ENCODE measurements at places on chromosomes 5 and 9.

DNA sequence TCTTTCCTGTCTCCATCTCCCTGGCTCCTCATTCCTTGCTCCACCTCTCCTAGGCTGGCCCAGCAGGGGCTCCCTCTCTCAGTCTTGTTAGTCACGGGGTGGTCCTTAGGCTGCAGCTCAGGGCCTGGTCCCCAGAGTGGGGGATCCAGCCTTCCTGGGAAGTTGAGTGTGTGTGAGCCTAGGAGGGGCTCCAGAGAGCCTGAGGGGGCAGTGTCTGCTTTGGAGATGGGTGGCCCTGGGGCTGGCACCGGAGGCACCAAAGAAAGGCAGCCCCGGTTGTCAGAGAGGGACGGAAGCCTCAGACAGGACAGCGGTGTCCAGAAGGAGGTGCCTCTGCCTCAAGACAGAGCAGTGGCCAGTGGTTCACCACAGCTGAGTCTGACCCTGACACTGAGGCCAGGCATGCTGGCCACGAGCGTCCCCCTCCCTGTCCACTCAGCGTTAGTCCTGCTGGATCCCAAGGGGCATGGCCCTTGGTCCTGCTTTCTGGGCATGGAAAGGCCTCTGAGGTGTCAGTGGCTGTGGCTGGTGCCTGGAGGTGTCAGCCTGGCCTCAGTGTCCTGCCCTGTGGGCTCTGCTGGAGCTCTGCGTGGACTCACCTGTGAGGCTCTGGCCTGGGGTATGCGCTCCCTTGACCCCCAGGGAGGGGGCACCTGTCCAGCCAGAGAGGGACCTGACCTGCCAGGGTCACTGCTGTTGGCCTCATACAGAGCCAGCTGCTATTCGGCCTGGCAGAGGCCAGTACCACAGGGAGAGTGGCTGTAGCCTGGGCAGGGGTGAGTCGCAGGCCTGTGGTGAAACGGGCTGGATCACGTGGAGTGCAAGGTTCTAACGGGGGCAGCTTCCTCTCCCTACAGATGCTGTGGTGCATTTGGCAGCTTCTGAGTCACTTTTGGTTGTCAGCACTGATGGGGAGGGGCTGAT lies 130.6 kb downstream of the CACNA1B start:
- DNase-seq: no peak

DNA sequence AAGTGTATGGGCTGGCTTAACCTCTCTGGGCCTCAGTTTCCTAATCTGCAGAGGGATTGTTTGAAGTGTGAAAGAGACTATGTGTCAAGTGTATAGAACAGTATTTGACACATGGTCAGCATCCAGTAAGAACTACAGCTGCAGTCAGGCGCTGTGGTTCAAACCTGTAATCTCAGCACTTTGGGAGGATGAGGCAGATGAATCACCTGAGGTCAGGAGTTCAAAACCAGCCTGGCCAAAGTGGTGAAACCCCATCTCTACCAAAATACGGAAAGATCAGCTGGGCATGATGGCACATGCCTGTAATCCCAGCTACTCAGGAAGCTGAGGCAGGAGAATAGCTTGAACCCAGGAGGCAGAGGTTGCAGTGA lies 31.9 kb upstream of the STING1 start:
- DNase-seq: no peak

GRCh38 chr9:99876190-99876589 lies 30.3 kb upstream of the STX17 start:
- no peak for DNase-seq

GRCh38 chr5:38809388-38810359 lies 36.1 kb upstream of the OSMR start:
- DNase-seq: peak; percentile 88

DNA sequence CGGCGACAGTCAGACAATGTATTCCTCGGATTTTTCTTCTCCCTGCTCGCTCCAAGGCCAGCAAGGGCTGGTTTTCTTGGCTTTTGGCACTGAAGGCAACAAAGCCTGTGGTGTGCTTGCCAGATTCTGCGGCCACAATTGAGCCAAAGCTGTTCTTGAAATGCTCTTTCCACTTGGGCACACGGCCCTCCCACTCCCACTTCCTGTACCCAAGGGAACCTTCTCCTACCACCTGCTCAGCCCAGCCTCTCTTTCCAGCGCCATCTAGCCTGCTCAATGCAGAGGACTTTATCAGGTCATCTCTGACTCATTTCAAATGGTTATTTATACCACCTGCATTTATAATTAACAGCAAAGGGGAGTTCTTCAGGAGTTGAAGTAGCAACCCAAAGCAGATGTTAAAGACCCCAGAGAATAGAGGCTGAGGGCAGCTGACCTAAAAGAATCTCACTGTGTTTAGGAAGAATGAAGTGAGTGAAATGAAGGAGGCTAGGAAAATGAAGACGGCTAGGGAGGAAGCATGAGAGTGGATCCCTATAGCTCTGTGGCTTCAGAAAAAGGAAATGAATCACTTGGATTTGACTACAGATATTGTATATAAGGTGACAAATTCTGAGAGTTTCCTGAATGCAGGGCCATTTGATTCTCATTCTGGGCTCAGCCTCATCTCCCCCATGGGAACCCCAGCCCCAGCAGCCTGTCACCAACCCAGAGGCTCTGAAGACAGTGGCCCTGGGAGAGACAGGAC lies 439.0 kb downstream of the ENC1 start:
- DNase-seq: no peak

GRCh38 chr5:87899721-87900131 lies 368.9 kb downstream of the TMEM161B start:
- no peak for DNase-seq

GRCh38 chr5:137858223-137858916 lies 9.3 kb upstream of the MYOT start:
- DNase-seq: no peak

GRCh38 chr9:84807870-84808390 lies 138.4 kb downstream of the NTRK2 start:
- no peak for DNase-seq

- DNase-seq: no peak
Measured at GRCh38 chr9:92265154-92265553, 28.3 kb downstream of the IARS1 start.

GRCh38 chr9:132182314-132183091 lies 20.6 kb downstream of the NTNG2 start:
- DNase-seq: no peak

- peak; percentile 5 for DNase-seq
Measured at GRCh38 chr5:62306896-62307689, 1.1 kb downstream of the KIF2A start.

GRCh38 chr9:108727580-108728111 lies 128.1 kb downstream of the ACTL7B start:
- no peak for DNase-seq

DNA sequence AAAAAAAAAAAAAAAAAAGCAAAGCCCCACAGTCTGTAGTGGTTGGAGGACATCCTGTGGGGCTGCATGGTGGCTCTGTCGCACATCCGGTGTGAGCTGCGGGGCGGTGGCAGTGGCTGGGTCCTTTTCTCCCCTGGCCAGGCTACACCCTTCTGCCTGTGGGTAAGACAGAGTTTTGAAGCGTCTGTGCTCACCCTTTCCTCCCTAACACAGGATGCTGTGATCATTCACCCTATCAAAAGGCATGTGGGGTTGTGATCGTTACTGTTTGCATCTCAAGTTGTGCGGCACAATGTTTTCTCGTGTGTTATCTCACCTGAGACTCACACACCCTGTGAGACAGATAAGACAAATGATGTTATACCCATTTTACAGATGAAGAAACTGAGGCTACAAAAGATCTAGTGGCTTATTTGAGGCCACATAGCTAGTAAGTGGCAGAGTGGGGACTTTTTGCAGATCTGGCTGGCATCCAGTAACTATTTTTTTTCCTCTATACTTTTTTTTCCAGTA lies 17.5 kb downstream of the IRF1 start:
- DNase-seq: no peak

- DNase-seq: no peak
Measured at GRCh38 chr5:78691084-78691960, 42.8 kb upstream of the LHFPL2 start.

- no peak for DNase-seq
Measured at GRCh38 chr5:174073122-174073660, 27.7 kb downstream of the NSG2 start.

DNA sequence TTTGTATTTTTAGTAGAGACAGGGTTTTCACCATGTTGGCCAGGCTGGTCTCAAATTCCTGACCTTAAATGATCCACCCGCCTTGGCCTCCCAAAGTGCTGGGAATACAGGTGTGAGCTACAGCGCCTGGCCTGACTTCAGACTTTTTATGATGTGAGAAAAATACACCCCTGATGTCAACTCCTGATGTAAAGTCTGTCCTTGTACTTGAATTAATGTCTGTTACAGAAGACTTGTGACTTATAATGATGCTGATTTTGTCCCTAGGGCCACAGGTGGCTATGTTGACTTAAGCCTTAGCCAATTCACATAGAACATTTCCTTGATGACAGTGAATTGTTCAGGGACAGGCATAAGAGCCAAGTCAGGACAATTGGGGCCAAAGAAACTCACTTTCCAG lies 42.5 kb upstream of the MELK start:
- no peak for DNase-seq

GRCh38 chr9:10230512-10230911 lies 382.3 kb downstream of the PTPRD start:
- DNase-seq: peak; percentile 78

- DNase-seq: no peak
Measured at GRCh38 chr5:103362211-103362610, 103.6 kb downstream of the MACIR start.

GRCh38 chr5:15796557-15796956 lies 296.6 kb downstream of the FBXL7 start:
- no peak for DNase-seq

DNA sequence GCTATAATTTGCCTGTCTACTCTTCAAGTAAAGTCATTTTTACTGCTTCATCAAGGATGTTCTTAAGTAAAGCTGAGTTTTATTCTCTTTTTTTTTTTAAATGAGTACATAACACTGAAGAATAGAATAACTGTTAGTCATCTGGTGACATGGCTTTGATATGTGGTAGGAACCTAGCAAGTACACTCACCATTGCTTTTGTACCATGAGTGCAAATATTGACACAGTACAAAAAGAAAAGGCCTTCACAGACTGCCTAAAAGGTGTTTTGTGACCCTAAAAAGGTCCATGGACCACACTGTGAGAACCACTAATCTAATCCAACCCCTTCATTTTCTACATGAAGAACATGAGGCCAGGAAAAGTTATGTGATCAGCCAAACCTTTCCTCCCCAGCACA lies 55.0 kb downstream of the ECPAS start:
- no peak for DNase-seq

GRCh38 chr5:31119938-31120641 lies 73.4 kb upstream of the CDH6 start:
- no peak for DNase-seq

Data from NCI-H526 (cell line).